ENCODE measurements at places on chromosomes 4 and X.

GRCh38 chr4:117096462-117096861, 11.1 kb upstream of the TRAM1L1 start:
- DNase-seq: no peak

DNA sequence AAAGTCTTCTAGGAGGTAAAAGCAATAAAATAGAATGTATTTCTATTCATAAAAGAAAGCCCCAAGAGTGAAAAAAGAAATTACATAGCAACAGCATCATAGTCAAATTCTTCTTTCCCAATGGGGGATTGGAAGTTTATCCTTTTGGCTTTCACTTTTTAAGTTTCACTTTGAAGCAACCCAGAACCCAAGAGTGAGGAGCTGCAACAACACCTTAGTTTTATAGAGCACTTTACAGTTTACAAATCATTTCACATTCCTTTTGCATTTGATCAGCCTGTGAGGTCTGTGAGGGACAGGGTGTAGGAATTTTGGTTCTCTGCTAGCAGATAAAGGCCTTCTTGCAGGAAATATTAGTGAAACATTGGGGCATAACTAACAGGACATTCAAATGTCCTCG, 112.0 kb upstream of the NDP start:
- no peak for DNase-seq

DNA sequence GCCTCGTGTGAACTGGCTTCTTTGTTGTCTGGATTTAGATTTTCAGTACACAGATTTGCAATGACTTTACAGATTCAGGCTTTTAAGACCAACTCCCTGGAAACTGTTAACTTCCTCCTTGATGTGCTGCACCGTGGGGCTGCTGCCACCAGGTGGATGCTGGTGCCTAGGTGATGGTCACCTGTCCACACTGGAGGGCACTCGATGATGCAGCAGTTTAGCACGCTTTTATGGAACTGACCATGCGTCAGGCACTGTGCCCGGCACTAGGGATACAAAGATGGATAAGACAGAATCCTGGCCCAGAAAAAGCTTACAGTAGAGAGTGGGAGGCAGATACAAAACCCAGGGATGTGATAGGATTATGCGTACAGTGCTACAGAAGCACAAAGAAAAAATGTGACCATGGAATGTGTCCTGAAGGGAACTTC, 180.7 kb downstream of the CEP135 start:
- DNase-seq: no peak

GRCh38 chrX:107448625-107448997, 841 bp upstream of the FRMPD3 start:
- DNase-seq: no peak

GRCh38 chr4:75229806-75230570, 284.2 kb downstream of the RCHY1 start:
- DNase-seq: no peak

- no peak for DNase-seq
Measured at GRCh38 chr4:27206009-27206408, 345.4 kb downstream of the STIM2 start.

GRCh38 chr4:121950680-121951520, 960 bp downstream of the TRPC3 start:
- DNase-seq: peak; percentile 11

- no peak for DNase-seq
Measured at GRCh38 chrX:149829751-149830191, 48.0 kb downstream of the MAGEA9 start.

DNA sequence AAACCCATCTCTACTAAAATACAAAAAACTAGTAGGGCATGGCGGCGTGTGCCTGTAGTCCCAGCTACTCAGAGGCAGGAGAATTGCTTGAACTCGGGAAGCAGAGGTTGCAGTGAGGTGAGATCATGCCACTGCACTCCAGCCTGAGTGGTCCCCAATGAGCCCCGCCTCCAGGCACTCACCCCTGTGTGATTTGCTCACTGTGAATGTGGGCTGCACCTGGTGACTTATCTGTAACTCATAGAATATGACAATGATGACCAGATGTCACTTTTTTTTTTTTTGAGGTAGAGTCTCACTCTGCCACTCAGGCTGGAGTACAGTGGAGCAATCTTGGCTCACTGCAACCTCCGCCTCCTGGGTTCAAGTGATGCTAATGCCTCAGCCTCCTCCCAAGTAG, 49.0 kb upstream of the HOPX start:
- no peak for DNase-seq

- no peak for DNase-seq
Measured at GRCh38 chrX:120334151-120334550, 22.9 kb upstream of the TMEM255A start.

DNA sequence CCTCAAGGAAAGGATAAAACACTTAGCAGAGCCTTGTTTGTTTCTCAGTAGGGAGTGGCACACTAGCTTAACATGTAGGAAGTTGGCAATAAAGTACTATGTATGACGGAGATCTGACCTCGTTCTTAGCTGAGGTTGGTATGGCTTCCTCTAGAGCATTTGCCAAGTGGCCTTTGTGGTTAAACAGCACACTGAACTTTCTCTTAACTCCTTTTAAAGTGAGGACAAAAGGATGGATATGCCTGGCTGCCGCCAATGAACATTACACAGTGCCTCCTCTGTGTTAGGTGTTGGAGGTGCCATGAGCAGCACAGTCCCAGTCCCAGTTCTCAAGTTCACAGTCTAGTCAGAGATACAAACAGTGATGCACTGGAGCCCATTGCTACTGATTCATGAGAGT, 54.4 kb downstream of the VGLL1 start:
- DNase-seq: no peak

- DNase-seq: no peak
Measured at GRCh38 chrX:82589410-82589809, 918.7 kb upstream of the POU3F4 start.

- DNase-seq: no peak
Measured at GRCh38 chrX:3715921-3716320, 2.5 kb upstream of the PRKX start.

Measured in dermis microvascular lymphatic vessel endothelial cell (primary cell).